Bronchial epithelial cell (primary cell): ENCODE measurements at places on chromosomes 2 and 18. TPM values are rescaled to one million over a fixed set of nuclear protein-coding genes. Genes with fewer than 3 reads are reported as not detected.
A peak's percentile ranks its signal among the peaks of the same experiment; 100 is the strongest.

- peak; percentile 22 for DNase-seq
Measured at GRCh38 chr18:68662754-68663153, 52.2 kb downstream of the TMX3 start.

- DNase-seq, result no peak
Measured at GRCh38 chr2:29050591-29050990, 23.7 kb downstream of the PCARE start.

- DNase-seq, result no peak
Measured at GRCh38 chr2:53695575-53695974, 72.0 kb upstream of the CHAC2 start.

GRCh38 chr2:187499941-187500532 is 52.0 kb upstream of the CALCRL start:
- DNase-seq, result peak; percentile 48

- DNase-seq, result no peak
Measured at GRCh38 chr2:84647267-84647666, 131.0 kb downstream of the DNAH6 start.

DNA sequence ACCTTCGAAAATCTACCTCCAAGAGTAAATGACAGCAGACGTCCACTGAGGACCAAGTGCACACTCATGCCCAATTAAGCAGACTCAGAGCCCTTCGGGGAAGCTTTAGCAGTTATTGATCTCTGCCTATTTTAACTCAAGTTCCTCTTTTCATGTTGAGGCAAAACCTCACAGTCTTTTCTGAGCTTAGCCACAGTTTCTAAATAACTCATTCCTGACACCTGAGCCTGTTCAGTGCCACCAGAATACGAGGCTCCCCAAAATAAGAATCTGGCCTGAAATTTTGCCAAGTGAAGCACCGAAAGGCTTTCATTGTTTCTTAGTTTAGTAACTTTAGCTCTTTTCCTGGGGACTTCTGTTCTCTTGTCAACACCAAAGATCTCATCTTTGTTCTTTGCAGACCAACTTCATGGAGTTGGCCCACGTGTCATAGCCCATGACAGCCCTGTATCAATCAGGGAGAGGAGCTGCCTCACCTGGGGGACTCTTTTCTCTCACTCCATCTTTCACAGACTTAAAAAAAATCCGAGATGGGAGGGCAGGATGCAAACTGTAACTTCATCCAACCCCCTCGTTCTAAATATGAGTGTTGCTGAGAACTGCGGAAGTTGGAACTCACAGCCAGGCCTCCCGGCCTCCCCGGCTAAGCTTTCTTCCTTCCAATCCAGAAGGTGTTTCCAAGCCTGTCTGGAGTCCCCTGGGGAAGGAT is 22.2 kb downstream of the INPP5D start:
- DNase-seq, result no peak

The FMNL2 gene
- 15.1 and 24.7 TPM in 2 replicates for total RNA-seq

The RRM2 gene
- 1.0 and 1.8 TPM in 2 replicates for total RNA-seq

The ZNF24 gene
- total RNA-seq, result 28.5 and 32.9 TPM in 2 replicates
